Osteoblast (primary cell): ENCODE measurements at places on chromosomes 3 and 15. TPM values are rescaled to one million over a fixed set of nuclear protein-coding genes. Genes with fewer than 3 reads are reported as not detected.

GRCh38 chr3:82353306-82354171 is 592.1 kb upstream of the GBE1 start:
- DNase-seq = no peak

Gene LIPC
- 1.1 and 2.7 TPM in 2 replicates for total RNA-seq

- DNase-seq = peak; percentile 55
These were observed 456.3 kb downstream of the FOXP1 start for GRCh38 chr3:71127052-71127831.

- no peak for DNase-seq
These were observed 28.5 kb downstream of the RORA start for GRCh38 chr15:61200626-61201025.

Gene GHSR
- not detected in 2 replicates for total RNA-seq

Gene TIMP4
- 2.4 and 3.3 TPM in 2 replicates for total RNA-seq

DNA sequence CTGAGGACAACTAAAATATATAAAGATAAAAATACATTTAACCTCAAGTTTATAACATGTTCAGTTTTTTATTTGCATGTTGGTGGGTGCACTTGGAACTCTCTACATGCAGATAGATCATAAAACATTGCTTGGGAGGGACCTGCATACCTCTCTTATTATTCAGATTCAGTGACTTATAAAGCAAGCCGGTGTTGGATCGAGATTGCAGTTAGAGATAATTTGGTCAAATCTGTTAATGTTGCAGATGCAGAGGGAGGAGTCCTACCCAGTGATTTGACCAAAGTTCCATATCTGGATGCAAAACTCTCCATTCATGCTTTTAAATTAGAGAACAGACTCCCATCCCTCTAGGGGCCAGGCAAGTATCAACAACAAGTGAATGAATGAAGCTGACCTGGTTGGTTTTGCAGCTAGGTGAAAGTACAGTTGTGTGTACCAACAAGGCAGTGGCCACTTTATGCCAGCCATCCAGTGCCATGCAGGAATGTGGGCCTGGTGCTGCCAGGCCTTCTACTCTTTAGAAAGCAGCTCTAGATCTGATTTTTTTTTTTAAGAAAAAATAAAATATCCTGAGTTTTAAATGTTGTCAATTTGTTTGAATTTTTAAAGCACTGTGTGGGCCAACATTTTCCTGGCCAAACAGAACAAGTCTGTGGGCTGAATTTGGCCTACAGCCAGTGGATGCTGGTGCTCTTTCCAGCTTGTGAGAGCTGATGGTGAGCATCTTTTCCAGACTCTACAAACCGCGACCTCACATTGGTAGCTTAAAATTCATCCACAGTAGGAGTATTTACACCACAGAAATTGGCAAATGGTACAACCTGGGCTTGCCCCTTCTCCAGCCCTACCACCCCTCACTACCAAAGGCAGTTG is 12.3 kb downstream of the CDIN1 start:
- DNase-seq = no peak

DNA sequence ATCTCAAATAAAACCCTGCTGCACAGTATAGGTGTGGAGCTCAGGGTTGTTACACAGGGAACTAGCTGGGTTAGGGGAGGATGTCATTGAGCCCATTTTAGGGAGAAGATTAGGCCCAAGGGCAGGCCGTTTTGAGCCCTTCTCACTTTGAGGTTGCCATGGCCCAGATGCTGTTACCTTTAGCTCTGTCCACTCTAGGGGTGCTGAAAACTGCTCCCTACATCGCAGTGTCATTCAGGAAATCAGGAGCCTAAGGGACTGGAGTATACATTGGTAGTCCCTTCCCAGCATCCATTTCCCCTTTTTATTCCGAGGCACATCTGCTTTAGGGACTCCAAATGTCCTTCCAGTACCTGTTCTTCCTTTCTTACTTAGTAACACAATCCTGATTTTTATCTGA is 79.0 kb upstream of the SELENOK start:
- DNase-seq = no peak

DNA sequence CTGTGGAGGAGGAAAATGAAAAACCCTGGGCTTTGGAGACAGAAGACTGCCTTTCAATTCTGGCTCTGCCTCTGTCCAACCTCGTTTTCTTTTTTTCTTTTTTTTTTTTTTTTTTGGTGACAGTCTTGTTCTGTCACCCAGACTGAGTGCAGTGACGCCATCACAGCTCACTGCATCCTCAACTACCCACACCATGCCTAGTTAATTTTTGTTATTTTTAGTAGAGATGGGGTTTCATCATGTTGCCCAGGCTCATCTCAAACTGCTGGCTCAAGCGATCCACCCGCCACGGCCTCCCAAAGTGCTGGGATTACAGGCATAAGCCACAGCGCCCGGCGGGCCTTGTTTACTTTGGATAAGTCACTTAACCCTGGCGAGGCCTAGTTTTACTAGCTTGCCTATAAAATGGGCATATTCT is 66.3 kb upstream of the SLC25A26 start:
- DNase-seq = no peak

GRCh38 chr3:149585401-149585726 is 72.5 kb downstream of the WWTR1 start:
- DNase-seq = no peak

DNA sequence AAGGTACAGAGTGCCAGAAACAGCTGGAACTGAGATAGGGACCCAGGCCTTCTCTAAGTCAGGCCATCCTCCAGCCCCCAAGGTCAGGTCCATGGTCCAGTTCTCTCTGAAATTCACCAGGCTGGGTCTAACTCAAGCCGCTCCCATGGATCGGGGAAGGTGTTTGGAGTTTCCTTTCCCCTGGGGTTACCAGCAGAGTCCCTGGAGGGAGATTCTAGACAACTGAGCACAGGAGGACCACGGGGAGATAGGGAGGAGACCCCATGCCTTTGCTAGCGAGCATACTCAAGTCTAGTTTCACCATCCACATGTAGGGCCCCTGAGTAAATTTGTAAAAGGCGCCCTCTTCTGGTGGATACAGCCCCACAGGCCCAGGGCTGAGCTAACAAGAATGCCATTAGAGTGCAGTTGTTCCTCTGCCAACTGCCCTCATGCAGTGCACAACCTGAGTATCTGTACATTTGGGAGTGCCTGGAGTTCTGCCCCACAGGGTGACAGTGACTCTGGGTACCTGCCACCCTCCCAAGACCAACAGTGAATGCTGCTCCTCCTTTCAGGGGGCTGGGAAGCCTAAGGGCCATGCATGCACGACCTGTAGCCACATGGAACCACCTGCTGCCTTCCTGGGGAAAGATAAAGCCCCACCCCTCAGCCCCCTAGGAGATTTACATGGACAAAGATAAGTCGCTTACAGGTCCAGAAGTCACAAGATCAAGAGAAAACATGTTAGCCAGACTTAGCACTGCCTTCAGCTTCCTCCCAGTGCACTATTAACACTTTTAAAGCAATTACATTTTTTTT is 89.0 kb downstream of the IQSEC1 start:
- peak; percentile 97 for DNase-seq

- no peak for DNase-seq
These were observed 48.1 kb downstream of the COL6A5 start for GRCh38 chr3:130393594-130393993.

- DNase-seq = peak; percentile 87
These were observed 15.7 kb upstream of the ZXDC start for GRCh38 chr3:126491221-126492013.

- DNase-seq = no peak
These were observed 250.3 kb downstream of the MAGI1 start for GRCh38 chr3:65788461-65788860.

Gene ATP8B4
- total RNA-seq = 0.88 and 1.1 TPM in 2 replicates

Gene IL5RA
- not detected in 2 replicates for total RNA-seq

DNA sequence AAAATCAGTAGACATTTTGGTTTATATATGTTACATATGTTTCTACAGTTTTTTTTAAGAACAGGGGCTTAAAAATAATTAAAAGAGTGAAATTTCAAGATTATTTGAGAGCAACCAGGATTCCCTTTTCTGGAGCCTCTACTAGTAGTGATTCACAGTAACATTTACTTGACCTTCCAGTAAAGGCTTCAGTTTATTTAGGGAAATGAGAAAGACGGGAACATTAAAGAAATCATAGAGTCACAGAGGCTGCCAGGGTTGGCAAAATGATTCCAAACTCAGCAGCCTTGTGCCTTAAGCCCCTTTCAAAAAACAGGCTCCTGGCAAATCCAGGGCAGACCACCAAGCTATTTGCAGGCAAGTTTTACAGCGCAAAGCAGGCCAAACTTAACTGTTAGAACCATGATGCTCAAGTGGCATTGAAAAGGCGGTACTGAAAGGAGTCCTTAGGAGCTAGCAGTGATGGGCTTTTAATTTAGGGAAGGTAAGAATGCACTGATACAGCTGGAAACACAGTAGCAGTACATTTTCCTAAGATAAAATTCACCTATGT is 201.1 kb upstream of the ADAMTS9 start:
- no peak for DNase-seq

Gene CCDC9B
- 18.3 and 23.9 TPM in 2 replicates for total RNA-seq

GRCh38 chr3:178665747-178666146 is 129.5 kb downstream of the KCNMB2 start:
- no peak for DNase-seq

Gene NRG4
- not detected in 2 replicates for total RNA-seq

Gene ADGRG7
- total RNA-seq = not detected in 2 replicates

Gene ACAN
- total RNA-seq = 4.7 and 12.7 TPM in 2 replicates

Gene MELTF
- 2.4 and 5.1 TPM in 2 replicates for total RNA-seq

DNA sequence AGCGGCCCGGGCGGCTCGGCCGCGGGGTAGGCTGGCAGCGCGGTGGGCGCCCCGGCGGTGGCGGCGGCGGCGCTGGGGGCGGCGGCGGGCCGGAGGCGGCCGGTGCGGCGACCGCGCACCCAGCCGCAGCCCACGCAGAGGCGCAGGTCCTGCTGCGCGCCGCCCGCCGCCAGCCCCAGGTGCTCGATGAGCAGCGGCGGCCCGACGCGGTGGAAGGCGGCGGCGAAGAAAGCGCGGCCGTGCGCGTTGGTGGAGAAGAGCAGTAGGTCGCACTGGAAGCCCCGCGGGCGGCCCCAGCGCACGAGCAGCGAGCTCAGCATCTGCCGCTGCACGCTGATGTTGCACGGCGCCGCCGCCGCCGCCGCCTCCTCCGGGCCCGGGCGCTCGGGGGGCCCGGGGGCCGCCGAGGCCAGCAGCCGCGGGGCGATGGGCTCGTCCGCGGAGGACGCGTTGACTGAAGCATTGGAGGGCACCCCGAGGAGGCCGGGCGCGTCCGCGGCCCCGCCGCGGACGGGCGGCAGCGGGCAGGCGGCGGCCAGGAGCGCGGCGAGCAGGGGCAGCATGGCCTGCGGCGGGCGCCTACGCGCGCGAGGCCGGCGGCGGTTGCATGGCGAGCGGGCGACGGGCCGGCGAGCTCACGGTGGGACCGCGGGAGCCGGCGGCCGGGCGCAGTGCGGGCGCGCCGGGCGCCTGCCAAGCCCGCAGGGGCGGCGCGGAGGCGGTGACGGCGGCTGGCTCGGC is 452 bp downstream of the TMEM158 start:
- peak; percentile 86 for DNase-seq

GRCh38 chr15:77044228-77045042 is 26.5 kb downstream of the TSPAN3 start:
- DNase-seq = no peak

GRCh38 chr3:153749070-153749610 is 372.1 kb upstream of the ARHGEF26 start:
- no peak for DNase-seq

Gene MCF2L2
- total RNA-seq = under 0.01 TPM in 2 replicates

DNA sequence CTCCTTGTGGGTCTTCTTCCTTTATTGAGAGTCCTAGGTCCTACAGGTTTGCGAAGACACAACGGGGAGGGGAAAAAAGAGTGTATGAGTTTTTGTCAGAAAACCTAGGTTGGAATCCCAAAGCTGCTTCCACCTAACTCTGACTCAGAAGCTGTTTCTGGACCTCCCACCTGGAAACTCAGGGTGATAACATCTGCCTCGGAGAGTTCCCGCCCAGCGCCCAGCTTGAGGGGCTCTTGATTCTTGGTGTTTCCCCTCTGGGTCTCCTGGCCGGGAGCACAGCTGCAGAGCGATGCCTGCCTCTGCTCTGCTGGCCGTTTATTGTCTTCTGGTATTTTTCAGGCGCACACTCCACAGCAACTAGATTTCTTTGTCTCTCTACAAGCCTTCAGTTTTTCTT is 52.9 kb upstream of the MYZAP start:
- peak; percentile 73 for DNase-seq

- DNase-seq = no peak
These were observed 76.0 kb upstream of the LIMD1 start for GRCh38 chr3:45518376-45519135.

Gene SPSB4
- total RNA-seq = not detected in 2 replicates

DNA sequence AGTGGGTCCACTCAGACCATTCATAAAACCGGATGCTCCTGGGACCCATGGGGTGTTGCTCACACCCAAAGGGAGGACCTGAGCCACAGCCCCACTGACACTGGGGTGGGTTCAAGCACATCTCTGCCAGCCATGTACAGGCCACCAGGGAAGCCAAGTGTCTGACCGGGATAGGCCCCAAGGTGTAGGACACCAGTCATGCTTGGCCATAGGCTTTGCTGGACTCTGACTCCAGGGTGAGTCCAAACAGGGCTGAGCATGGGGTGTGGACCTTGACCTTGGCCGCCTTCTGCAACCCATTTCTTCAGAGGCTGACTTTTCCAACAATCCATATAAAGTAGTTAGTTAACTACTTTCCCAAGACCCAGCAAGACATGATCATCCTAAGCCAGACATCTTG is 31.4 kb upstream of the DUSP7 start:
- peak; percentile 27 for DNase-seq

- DNase-seq = no peak
These were observed 413.3 kb downstream of the CNTN6 start for GRCh38 chr3:1506090-1506489.

DNA sequence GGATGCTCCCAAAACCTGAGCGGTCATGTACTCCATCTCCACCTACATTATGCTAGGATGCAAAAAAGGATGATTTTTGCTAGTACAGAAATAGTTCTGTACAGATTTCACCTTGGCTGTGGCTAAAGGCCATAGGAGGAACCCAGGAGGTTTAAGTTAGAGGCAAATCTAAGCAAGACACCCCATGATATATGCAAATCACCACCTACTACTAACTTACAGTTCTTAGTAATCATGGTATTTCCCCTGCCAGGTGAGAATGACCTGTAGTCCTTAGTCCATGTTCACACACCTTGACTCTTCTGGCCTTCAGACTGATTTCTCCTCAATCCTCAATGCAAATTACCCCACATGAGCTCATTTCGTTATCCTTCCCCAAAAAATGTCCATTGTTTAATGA is 154.2 kb downstream of the IMPG2 start:
- DNase-seq = no peak

Gene SHC4
- 0.72 and 1.5 TPM in 2 replicates for total RNA-seq

- DNase-seq = no peak
These were observed 3.4 kb upstream of the MGLL start for GRCh38 chr3:127825756-127826155.

- DNase-seq = no peak
These were observed 2.5 kb upstream of the NCKIPSD start for GRCh38 chr3:48688032-48688736.

DNA sequence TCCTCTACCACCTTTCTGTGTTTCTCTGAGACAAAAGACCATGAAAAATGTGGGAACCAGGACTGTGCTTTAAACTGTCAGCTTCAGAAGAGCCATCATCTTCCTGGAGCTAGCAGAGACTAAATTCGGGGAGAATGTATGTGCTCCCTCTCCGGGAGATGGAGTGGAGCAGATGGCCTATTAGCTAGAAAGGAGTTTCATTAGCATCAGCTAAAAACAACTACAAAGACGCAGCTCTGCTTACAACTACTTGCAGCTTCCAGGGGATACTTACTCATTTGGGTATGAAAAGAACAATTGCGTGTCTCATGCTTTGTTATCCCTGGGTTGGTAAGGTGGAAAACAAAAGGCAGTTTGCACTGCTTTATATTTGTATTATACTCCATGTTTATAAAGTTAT is 159.6 kb downstream of the MFSD1 start:
- DNase-seq = no peak

- DNase-seq = peak; percentile 21
These were observed 75.7 kb upstream of the DPPA4 start for GRCh38 chr3:109413049-109413448.

GRCh38 chr15:31304751-31305365 is 21.8 kb upstream of the KLF13 start:
- peak; percentile 81 for DNase-seq
